ENCODE measurements at places on chromosomes 2 and 18. TPM values are rescaled to one million over a fixed set of nuclear protein-coding genes. Genes with fewer than 3 reads are reported as not detected.
A peak's percentile ranks its signal among the peaks of the same experiment; 100 is the strongest.

DNA sequence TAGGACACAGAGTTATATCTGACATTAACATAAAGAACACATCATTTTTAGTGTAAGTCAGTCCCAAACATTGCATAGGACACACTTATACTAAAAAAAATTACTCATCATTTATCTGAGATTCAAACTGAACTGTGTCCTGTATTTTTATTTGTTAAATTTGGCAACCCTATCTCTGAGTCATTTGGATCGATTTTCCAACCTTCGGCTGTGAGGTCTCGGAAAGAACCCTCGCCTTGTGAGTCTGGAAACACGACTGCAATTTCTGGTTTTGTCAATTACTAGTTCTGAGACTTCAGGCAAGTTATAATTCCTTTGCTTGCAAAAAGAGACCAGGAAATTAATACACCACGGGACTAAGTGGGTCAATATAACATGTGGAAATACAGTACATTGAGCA lies 14.0 kb downstream of the ATP8B1 start:
- DNase-seq, result no peak

GRCh38 chr18:58152216-58152615 lies 108.2 kb downstream of the NEDD4L start:
- DNase-seq, result no peak

Gene LIPG
- total RNA-seq, result 173 TPM

Gene TCF7L1
- 1.1 TPM for total RNA-seq

Gene SULT1C4
- 50.1 TPM for total RNA-seq

DNA sequence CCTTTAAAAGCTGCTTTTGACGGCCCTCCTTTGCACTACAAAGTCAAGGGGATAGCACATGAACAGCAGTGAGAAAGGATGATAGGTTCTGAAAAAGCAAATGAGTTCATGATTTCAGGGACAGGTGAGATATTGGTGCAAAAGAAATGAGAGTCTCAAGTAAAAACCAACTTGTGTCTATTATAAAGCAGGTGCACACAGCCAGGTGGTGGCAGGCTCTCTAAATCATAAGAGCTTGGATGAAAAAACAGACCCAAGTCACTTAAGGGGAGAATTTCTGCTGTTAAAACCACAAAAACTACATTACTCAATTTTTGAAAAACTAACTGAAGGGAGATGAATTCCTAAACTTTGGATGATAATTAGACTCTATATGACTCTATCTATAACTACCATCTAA lies 201.5 kb downstream of the SP3 start:
- no peak for DNase-seq

Gene TOGARAM2
- not detected for total RNA-seq

Gene KYNU
- 2.0 TPM for total RNA-seq

DNA sequence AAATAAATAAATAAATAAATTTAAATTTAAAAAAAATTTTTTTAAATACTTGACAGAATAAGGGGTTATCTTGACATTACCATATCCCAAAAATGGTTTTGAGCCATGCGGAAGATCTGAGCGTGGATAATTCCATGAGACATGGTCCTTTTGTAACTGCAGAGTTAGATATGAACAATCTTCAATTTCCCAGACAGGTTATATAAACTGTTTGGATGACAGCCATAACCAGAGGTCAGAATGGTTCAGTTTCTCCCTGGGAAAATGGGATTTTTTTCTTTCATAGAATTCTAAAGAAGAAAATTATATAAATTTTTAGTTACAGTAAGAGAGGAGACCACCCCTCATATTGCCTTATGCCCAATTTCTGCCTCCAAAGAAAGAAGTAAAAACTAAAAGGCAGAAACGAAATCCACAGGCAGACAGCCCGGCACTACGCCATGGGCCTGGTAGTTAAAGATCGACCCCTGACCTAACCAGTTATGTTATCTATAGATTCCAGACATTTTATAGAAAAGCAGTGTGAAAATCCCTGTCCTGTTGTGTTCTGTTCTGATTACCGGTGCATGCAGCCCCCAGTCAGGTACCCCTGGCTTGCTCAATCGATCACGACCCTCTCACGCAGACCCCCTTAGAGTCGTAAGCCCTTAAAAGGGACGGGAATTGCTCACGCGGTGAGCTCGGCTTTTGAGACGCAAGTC lies 3.0 kb downstream of the GALM start:
- DNase-seq, result no peak

DNA sequence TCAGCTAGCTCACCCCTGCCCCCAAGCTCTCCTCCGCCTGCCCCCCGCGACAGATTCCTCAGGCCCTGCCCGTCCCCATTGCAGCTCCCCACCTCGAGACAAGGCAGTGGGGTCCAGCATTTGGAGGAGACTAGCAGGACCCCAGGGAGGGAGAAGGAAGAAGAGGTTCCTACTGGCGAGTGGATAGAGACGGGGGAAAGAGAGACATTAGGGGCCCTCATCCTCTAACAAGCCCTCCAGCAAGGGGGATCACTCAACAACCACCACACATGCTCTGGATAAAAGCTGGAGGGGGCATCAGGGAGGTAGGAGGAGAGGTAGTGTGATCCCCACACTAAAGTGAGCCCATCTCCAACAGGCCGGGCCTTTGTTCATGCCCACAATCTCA lies 8.9 kb upstream of the TNS1 start:
- no peak for DNase-seq

GRCh38 chr2:230714136-230714480 lies 1.5 kb downstream of the CAB39 start:
- DNase-seq, result no peak

Gene TUBB8B
- not detected for total RNA-seq

Gene ERBB4
- 1.4 TPM for total RNA-seq

GRCh38 chr2:164860694-164861042 lies 19.0 kb upstream of the COBLL1 start:
- no peak for DNase-seq

GRCh38 chr18:42261731-42262130 lies 306.7 kb downstream of the PIK3C3 start:
- no peak for DNase-seq

DNA sequence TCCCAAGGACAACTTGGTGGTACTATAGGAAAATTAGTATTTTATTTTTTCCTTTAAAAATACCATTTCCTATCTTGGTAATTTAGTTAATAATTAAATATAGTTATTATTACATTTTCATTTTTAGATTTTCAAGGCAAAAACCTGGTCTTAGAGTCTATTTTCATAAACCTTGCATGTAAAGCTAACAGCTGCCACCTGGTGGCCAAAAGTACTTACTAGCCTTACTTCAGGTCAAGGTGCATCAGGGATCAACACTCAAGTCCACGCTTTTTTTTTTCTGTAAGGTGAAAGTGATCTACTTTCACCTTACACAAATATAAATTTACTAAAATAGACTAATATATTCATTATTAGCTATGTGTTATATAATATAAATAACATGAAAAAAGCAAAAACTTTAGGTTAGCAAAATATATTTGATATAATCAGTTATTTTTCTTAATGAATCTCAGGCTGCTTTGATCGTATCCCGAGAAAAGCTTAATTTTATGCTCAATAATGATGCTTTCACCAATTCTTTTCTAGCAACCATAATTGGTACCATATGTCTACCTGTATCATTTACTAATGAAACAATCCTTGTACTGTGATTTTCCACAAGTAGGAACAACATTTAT lies 62.5 kb downstream of the RELCH start:
- DNase-seq, result peak; percentile 47

DNA sequence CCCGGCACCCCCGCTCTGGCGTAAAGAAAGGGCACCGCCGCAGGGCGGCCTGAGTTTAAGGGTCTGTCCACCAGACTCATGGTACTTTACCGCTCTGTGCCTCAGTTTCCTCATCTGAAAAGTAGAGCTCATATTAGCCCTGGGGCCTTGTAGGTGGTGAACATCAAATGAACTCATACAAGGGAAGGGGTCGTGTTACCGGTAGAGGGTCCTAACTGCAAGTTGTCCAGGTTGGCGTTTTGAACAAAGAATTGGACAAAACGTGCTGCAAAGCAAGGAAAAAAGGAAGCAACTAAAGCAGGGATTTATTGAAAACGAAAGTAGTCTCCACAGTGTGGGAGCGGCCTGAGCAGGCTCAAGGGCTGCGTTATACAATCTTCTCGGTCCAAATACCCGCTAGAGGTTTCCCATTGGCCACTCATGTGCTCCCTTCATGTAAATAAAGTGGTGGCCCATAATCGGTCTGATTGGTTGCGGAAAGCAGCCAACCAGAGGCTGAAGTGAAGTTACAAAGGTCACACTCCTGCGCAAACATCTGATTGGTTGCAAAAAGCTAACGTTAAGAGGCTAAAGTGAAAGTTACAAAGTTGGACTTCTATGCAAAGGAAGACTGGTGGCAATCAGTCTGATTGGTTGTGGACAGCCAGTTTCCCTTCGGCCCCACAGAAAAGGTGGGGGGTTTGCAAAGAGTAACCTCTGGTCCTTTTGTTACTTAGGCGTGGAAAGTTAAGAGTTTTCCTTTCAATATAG lies 80.7 kb upstream of the LDLRAD4 start:
- no peak for DNase-seq

Gene SEMA4F
- 13.8 TPM for total RNA-seq

GRCh38 chr2:128584296-128584890 lies 265.7 kb upstream of the HS6ST1 start:
- no peak for DNase-seq

DNA sequence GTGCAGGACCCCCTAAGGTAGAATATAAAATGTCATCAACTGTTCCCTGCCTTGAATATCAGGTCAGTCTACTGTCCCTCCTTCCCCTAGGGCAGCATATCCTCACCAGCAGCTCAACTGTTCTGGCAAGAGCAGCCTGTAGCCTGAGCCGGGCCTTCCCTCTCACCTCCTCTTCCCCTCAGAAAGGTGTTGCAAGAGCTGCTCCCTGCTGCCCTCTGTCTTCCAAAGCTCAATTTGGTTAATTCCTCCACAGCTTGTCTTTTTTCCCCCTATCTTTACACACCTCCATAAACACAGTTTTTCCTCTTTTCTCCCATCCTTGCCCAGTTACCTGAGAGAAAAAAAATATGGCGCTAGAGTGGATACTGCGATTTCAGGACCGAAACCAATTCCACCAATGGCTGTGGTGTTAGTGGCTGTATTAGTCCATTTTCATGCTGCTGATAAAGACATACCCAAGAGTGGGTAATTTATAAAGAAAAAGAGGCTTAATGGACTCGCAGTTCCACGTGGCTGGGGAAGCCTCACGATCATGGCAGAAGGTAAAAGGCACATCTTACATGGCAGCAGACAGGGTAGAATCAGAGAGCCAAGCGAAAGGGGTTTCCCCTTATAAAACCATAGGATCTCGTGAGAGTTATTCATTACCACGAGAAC lies 184.7 kb downstream of the MREG start:
- no peak for DNase-seq

DNA sequence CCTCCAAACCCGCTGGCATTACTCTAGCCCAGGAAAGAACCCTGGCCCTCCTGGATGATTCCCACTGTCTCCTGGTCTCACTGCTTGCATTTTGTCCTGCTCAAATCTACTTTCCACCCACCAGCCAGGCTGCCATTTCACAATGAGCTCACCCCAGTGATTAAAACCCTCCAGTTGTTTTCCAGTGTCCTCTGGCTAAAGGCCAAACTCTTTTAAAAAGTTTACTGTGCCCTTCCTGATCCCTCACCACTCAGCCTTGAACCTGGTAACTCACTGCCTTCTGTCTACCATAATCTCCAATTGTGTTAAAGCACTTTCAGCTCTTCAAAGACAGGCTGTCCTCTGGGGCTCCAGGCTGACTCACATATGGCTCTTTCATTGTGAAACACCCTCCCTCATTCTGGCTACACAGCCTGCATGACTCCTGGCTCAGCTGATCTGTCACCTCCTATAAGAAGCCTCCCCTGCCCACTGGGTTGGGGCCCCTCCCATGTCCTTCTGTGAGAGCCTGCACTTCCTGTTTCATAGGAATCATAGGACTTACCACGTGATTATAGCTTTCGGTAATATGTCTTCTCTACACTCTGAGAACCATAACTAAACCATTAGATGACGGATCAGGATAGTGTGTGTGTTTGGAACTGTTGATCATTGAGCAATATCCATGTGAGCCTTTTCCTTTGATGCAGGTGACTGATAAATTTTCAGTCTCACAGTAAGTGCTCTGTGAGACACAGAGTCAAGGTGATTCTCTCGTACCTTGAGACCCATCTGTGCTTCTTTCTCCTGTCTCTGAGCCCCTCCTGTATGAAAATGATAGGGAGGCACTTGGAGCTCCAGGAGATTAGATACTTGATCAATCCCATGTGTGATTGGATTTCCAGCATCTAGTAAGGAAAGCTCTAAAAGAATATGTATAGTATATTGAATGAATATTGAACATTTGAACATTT lies 590.8 kb upstream of the ID2 start:
- peak; percentile 94 for DNase-seq

GRCh38 chr2:47264143-47264542 lies 109.0 kb upstream of the STPG4 start:
- no peak for DNase-seq

DNA sequence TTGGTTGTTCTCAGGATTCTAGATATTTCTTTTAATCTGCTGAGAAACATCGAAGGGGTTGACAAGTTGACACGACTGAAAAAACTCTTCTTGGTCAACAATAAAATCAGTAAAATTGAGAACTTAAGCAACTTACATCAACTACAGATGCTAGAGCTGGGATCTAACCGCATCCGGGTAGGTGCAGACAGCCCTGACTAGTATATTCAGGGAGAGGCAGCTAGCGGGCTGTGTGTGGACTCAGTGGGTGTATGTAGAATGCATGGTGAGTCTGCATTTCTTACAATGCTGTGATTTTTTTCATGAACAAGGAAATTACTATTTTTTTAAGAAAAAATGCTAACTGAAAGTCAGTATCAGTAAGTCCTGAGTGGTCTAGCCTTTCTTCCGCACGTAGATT lies 10.1 kb downstream of the PPP1R7 start:
- no peak for DNase-seq

Gene REG1B
- total RNA-seq, result not detected

- DNase-seq, result no peak
Observed at GRCh38 chr2:80517316-80517715, 212.8 kb upstream of the LRRTM1 start.

DNA sequence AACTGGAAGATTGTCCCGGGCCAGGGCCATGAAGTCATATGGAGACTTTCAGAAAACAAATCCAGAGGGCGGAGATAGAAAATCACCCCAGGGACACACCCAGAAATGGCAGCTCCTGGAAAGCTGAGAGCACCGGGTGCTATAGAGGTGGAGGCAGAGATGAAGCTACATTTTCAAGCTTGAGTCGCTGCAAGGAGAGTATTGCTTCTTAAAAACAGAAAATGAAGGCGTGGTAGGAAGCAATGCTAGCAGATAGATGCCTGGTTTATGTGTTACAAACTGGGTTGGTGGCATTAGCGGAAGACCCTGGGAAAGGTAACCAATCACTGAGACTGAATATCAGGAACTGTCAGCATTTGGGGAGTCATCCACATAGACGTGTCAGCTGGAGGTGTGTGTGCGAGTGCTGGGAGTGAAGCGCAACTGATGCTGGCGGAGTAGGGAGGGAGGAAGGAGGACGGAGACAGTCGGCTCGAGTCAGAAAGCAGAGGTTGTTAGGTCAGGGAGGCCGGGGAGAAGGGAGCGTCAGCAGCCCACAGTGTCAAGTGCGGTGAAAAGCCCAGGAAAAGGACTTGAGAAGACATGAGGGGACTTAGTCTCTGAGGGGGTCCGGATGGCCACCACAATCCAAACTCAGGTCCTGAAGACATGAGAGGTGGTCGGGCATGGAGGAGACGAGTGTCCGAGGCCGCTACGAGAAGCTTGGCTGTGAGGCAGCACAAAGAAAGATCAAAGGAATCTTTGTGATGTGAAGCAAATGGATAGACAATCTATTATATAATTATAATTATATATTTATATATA lies 45.4 kb downstream of the C18orf63 start:
- DNase-seq, result no peak

Gene KATNAL2
- total RNA-seq, result 0.06 TPM

Gene EFHD1
- total RNA-seq, result 16.6 TPM
